ENCODE measurements at places on chromosomes 7 and 10. TPM values are rescaled to one million over a fixed set of nuclear protein-coding genes. Genes with fewer than 3 reads are reported as not detected.

DNA sequence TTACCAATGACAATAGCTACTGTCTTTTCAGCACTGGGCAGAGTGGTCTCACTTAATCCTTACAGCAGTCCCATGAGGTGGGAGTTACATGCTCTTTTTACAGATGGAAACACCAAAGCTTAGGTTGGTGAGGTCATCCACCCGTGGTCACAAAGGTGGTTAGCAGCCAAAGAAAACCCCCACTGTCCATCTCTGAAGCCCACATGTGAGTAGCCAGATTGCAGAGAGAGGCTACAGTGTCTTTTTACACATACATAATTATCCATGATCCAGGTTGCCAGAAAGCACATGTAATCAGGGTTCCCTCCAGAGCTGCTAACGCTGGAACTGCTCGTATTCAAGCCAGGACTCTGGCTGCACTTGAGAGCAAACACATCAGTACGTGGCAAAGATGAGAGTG lies 24.6 kb upstream of the ANKRD2 start:
- H3K4me1 ChIP-seq: no peaks in the 10 kb centered on the region
- DNase-seq: no peak
- no peak overlapping the region for H3K27ac ChIP-seq

- DNase-seq: no peak
- no peaks in the 10 kb centered on the region for H3K36me3 ChIP-seq
- H3K4me3 ChIP-seq: no peak overlapping the region
- no peaks in the 10 kb centered on the region for H3K4me1 ChIP-seq
These were observed 63.2 kb downstream of the WNT2 start for GRCh38 chr7:117259615-117260014.

GRCh38 chr7:103349805-103350204 lies 2.4 kb downstream of the PSMC2 start:
- no peak overlapping the region for H3K4me3 ChIP-seq
- peaks cover 3% of the 10 kb centered on the region for H3K36me3 ChIP-seq
- H3K27me3 ChIP-seq: no peaks in the 10 kb centered on the region
- peaks cover 27% of the 10 kb centered on the region for H3K4me1 ChIP-seq

The OR2A12 gene
- total RNA-seq: not detected

GRCh38 chr10:61781969-61782403 lies 119.3 kb downstream of the CABCOCO1 start:
- no peak for DNase-seq
- no peaks in the 10 kb centered on the region for H3K4me1 ChIP-seq
- no peak overlapping the region for H3K4me3 ChIP-seq
- no peak overlapping the region for H3K27ac ChIP-seq

DNA sequence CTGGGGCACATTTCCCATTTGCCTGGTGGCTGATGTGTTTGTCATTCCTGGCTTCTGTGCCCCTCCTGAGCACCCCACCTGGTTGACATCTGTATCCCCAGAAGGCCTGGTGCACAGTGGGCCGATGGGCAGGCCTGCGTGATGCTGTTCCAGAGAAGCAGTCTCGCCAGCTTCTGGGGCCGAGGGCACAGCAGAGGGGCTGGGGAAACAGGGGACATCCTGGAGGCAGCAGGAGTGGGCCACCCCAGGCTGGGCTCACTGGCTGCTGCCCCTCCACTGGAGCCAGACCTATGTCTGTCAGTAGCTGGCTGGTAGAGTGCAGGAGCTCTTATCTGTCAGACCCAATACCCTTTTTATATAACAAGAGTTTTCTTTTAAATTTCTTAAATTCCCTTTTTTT lies 896 bp upstream of the MYL7 start:
- H3K27ac ChIP-seq: no peak overlapping the region
- H3K36me3 ChIP-seq: no peaks in the 10 kb centered on the region
- peaks cover 24% of the 10 kb centered on the region for H3K27me3 ChIP-seq
- no peak overlapping the region for H3K4me3 ChIP-seq
- peaks cover 17% of the 10 kb centered on the region for H3K4me1 ChIP-seq

All from B cell (primary cell).